Left lung (tissue), 14 donors: ENCODE measurements at places on chromosomes 6 and 20. TPM values are rescaled to one million over a fixed set of nuclear protein-coding genes. Genes with fewer than 3 reads are reported as not detected.

Gene PTPRK
- total RNA-seq, result 57.0 TPM

Gene GJA10
- not detected for total RNA-seq

Gene LRP11
- 40.9 TPM for total RNA-seq

Gene PSORS1C1
- 11.7 TPM for total RNA-seq

Gene FGD2
- total RNA-seq, result 24.7 TPM

Gene ZKSCAN4
- total RNA-seq, result 5.4 TPM

Gene CLVS2
- not detected for total RNA-seq
